ENCODE measurements at places on chromosomes 2 and 18.

- no peak for DNase-seq
Measured at GRCh38 chr2:64751286-64752260, 97.9 kb upstream of the SERTAD2 start.

GRCh38 chr18:75408554-75409506, 18.7 kb downstream of the SMIM21 start:
- DNase-seq: no peak

DNA sequence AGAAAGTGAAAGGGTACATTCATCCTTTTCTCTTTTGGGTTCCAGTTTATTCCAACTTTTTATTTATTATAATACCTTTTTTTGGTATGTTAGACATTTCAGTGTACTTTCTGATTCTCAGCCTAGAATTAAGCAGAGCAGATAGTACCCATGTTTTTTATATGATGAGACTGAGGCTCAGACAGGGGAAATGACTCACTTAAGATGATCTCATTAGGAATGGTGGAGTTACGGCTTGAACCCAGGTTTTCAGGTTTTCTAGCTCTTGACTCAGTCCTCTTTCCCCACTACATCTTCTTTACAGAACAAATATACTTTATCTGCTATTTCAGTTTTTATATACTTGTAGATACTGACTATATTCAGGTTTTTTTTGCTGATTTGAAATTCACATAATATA, 51.7 kb upstream of the OTX1 start:
- no peak for DNase-seq

GRCh38 chr2:76280686-76281085, 570.0 kb upstream of the GCFC2 start:
- DNase-seq: no peak

GRCh38 chr2:60045456-60045855, 508.0 kb downstream of the BCL11A start:
- DNase-seq: no peak

DNA sequence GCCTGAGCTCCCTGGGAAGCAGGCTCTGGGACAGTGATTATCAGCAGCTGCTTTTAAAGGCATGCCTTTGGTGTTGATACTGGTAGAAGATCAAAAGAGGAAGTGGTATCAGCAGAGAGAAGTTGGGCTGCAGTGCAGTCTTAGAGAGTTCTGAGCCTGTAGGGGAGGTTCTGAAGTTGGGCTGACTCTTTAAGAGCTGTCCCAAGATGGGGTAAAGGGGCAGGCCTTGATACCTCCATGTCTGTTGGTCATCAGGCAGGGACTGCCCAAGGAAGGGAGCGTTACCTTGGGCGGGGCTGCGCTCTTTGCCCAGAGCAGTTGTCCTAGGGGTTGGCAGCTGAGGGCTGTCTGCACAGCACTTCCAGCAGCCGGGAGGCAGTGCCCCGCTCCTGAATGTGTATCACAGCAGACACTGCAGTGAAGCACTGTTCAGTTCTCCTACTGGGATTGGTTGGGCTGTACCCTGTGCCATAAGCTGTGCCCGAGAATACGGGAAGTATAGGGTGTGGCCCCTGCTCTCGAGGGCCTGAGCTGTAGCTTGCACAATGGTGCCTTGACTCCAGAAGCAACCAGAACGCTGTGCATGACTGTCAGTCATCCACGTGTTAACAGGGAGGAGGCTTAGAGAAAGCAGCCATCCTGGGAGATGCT, 177.0 kb downstream of the CTIF start:
- no peak for DNase-seq

GRCh38 chr2:38499548-38500282, 103.0 kb downstream of the HNRNPLL start:
- no peak for DNase-seq

- DNase-seq: no peak
Measured at GRCh38 chr2:195572895-195573683, 83.9 kb upstream of the SLC39A10 start.

DNA sequence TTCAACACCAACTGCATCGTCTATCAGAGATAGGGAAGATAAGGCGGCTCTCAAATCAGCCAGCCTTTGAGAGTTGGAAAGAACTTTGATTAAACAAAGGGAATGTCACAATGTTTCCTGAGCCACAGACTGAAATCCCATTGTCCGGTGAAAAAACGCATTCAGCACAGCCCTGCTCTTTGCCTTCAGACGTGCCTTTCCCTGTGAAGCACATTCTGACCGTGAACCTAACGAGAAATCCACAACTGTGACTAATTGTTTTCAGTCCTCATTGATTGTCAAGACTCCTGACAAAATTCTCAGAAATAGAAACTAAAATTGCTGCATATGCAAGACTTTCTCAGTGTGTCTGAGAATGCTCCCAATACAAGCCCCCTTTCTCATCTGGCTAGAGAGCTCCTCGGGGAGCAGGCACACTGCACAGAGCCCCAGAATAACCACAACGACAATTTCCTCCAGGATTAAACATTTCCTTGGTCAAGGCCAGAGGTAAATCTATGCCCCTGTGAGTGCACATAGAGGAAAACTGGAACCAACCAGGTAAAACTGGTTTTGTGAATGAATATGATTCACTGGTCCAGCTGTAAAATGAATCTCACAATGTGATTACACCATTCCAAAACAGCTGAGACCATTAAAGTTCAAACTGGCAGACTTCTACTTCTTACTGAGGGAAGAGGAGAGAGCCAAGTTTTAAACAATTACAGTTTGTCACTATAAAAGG, 561.9 kb upstream of the ID2 start:
- no peak for DNase-seq

DNA sequence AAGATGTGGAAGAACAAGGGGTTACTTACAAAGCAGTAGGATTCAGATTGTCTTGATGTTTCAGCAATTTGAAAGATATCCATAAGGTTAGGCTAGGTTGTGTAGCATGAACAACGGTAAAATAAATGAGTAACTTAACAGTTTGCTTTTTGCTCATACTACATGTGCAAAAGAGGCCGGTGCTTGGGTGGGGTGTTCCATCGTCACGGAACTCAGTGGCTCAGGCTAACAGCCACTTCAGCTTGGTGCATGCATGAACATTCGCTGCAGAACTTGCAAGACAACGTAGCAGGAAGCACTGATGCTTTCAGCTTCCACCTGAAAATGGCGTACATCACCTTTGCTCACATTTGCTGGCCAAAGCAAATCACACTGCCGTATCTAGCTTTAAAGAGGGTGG, 407.3 kb upstream of the CDH20 start:
- DNase-seq: no peak

- no peak for DNase-seq
Measured at GRCh38 chr2:136645236-136645828, 120.0 kb upstream of the THSD7B start.

DNA sequence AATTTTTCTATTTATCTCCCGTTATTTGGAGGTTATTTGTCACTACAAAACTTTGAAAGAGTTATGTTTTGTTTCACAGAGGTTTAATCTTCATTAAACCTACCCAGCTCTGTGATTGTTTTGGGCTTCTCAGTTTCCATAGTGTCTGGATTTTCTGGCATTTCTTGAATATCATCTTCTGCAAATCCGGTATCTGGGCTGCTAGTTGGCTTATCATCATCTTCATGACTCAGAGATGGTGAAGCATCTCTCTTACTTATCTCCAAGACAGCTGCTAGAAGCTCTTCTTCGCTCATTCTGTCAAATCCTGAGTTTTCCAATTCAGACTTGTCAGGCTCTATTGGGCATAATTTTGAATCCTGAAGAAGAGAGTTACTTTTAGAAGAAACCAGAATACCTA, 55.6 kb downstream of the VIL1 start:
- DNase-seq: no peak

- no peak for DNase-seq
Measured at GRCh38 chr2:135409436-135409835, 121.6 kb downstream of the ZRANB3 start.

GRCh38 chr2:157174321-157174720, 83.2 kb upstream of the GALNT5 start:
- DNase-seq: no peak

GRCh38 chr2:154914561-154914960, 216.1 kb downstream of the KCNJ3 start:
- no peak for DNase-seq

GRCh38 chr2:234355021-234355720, 141.7 kb downstream of the ARL4C start:
- no peak for DNase-seq

DNA sequence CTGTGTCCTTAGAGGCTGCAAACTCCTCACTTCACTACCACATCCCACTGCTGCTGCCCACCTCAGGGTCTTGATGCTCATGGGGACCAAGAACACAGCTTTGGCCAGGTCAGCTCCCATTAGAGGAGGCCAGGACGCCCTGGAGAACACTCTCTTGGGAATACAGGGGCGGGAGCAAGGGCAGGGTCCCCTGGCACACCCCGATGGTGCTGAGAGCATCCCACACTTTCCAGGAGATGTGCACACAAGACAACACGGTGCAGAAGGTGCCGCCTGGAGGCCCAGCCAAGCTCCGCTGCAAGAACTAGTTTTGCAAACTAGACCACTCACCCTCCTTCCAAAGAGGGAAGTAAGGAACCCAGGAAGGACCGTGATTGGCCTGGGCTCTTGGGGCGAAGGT, 304.4 kb upstream of the SALL3 start:
- DNase-seq: no peak

DNA sequence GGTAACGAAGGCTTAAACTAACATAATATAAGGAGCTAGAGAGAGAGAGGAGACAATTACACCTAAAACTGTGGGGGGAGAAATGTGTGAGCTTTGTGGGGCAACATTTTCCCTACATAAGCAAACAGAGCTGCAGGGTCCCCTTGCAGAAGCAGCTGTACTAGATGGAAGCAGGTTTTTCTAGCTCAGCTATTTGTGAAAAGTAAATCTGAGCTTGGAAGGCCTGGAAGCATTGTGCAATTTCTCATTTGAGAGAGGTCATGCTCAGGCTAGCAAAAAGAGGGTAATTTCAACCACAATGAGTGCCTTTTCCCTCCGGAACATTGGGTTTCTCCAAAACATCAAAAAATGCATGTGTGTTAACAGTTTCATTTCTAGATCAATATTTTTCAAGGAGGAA, 130.0 kb downstream of the ARL4C start:
- no peak for DNase-seq

DNA sequence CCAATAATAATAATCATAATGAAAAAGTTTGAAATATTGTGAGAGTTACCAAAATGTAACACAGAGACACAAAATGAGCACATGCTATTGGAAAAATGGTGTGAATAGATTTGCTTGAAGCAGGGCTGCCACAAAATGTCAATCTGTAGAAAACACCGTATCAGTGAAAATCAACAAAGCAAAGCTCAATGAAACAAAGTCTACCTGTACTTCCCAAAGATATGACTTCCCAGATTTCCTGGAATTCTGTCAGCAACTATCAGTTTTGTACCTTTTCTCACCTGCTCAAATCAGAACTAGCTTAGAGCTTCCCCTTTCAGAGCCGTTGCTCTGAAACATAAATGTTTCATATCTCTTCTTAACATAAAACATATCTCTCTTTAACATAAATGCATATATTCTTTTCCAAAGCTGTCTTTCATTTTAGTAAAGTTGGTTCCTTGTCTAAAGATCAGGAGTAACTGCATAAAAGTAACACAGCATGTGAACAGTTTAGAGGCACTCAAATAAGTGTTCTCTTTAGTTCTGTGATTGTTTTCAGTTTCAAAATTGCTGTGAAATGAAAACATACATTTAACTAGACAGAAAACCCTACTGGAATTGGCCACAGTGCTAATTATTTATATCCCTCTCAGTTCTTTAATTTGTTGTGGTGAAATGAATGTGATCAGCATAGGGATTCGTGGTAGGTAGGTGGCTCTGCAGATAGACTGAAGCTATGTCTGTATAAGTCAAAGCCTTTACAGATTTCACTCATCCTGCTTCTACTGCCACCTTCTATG, 262.5 kb downstream of the KCNJ3 start:
- DNase-seq: no peak

Data from activated gamma-delta T cell treated with anti-CD3 and anti-CD28 coated beads, Interleukin-2, amount 50 U/mL, for 16 hours (primary cell).